ENCODE measurements at places on chromosomes 7 and 10.

DNA sequence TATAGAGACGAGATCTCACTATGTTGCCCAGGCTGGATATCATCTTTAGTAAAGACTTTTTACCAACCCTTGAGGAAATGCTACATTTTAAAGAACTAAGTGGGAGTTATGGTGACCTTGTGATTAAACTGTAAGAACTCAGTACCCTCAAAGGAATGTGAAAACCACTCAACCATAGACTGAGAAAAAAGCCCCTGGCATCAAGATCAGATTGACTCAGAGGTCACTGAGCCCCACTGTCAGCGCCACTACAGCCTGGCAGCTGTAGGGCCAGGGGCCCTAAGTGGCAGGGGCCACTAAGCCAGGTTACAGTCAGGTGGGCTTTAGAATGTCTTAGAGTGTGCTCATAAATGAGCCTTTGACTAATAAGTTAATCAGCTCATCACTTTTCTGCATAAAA, 55.9 kb downstream of the APBB1IP start:
- no peak for DNase-seq

GRCh38 chr10:120205368-120206018, 251.5 kb upstream of the PLPP4 start:
- DNase-seq = no peak

DNA sequence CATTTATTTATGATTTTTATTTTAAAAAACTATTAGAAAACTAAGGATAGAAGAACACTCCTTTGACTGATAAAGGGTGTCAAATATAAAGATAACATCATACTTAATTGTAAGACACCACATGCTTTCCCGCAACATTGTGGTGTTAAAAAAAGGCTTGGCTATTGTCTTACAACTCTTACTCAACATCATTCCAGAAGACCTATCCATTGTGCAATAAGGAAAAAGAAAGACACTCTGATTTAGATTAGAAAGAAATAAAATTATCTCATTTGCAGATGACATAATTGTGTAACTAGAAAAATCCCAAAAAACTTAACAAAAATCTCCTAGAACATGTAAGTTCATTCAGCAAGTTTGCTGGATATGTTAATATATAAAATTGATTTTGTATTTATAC, 296.7 kb upstream of the GNAI1 start:
- DNase-seq = no peak

GRCh38 chr7:146090023-146090645, 26.5 kb upstream of the CNTNAP2 start:
- DNase-seq = peak; percentile 51

- DNase-seq = no peak
Measured at GRCh38 chr10:131846240-131847101, 54.3 kb upstream of the PPP2R2D start.

GRCh38 chr7:33044986-33045385, 17.6 kb downstream of the NT5C3A start:
- no peak for DNase-seq

DNA sequence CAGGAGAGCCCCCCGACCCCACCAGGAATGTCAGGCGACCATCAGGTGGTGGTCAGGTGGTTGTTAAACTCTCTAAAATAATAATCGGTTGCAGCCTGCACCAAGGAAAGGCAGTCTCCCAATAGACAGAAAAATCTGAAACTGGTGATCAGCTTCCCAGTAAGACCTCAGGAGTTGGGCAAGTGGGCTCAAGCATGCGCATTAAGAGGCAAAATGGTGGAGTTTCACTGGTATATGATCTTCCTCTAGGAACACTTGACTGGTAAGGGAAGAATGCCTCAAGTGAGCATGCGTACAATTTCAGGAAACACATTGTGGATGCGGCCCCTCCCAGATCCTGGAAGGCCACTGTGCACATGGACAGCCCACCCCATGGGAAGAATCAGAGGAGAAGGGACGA, 619.9 kb downstream of the TYW1 start:
- DNase-seq = no peak
